ENCODE measurements at places on chromosomes 6 and 20. TPM values are rescaled to one million over a fixed set of nuclear protein-coding genes. Genes with fewer than 3 reads are reported as not detected.

GRCh38 chr6:130843575-130844320 is 16.5 kb downstream of the SMLR1 start:
- DNase-seq: no peak

- DNase-seq: no peak
Measured at GRCh38 chr20:32534661-32535240, 50.4 kb downstream of the NOL4L start.

GRCh38 chr6:162964488-162965140 is 236.8 kb downstream of the PACRG start:
- no peak for DNase-seq

DNA sequence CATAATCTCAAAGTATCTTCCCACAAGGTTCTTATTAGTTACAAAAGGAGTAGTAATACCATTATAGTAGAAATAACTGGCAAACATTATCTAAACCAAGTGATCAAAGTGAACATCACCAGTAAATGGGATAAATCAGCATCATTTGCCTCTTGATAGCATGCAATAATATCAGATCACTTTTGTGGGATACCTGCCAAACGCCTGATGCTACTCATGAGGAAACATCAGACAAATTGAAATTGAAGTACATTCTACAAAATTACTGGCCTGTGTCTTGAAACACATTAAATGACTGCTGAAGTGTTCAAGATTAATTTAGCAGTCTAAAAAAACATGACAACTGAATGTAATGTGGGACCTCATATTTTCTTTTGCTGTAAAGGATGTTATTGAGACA is 208.1 kb downstream of the TINAG start:
- DNase-seq: no peak

DNA sequence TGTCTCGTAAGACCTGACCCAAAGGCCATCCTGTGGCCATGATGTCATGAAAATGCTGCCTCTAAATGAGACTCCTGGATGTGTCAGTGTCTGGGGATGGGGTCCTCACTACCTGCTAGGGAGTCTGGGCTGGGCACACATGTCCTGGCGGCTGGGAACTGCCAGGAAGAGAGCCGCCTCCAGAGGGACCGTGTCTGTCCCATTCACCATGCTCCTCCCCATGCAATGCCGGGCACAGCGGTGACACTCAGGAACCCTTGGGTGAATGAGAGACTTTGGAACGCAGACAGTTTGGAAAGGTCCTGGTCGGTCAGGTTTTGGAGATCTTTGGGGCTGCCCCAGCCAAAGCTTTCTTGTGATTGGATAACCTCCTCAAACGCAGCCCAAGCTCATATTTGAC is 40.1 kb upstream of the GTSF1L start:
- DNase-seq: no peak

GRCh38 chr6:15952231-15953151 is 176.4 kb upstream of the MYLIP start:
- DNase-seq: no peak

DNA sequence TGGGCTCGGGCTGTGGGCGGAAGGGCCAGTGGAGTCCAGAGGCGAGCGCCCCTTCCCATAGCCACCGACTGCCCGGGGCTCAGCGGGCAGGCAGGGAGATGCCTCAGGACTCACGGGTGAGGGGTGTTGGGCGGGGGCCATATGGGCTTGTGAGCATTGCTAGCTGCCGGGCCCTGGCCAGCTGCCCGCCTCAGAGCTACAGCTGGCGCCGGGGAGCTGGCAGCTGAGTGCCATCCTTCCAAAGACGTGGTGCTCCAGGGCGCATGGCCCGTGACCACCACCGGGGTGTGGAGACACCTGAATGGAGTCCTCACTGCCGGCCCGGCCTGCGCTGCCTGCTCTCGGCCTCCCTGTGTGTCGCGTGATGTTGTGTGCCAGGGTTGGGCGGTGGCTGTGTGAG is 10.6 kb upstream of the RBBP8NL start:
- no peak for DNase-seq

DNA sequence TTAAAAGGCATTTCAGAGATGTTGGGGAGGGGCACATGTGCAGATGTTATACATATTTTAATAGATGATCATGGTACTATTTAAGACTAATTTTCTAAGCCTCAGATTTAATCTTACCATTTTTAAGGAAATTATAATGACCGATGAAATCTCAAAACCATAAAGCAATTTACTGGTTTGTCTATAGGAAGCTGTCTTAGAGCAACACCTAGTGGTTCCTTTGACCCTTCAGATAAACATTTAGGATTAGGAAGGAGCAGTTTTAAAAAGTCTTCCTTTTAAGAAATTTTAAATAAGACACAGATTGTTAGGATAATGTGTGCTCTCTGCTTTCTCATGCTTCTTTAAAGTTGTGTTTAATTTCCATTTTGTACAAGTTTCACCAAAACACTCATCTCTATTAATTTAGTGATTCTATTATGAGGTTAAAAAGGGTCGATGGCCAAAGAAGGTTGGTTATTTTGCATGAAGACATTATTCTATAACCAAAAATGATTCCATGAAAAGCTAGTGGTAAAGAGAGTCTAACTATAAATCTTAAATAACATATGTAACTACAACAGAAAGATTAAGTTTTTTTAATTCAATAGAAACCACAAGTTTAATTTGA is 376.4 kb downstream of the HACE1 start:
- no peak for DNase-seq

The CFB gene
- total RNA-seq: not detected
